Fibroblast of skin of left quadriceps (primary cell): ENCODE measurements at places on chromosomes 11 and 22.

GRCh38 chr11:44684859-44685281, 41.9 kb upstream of the TSPAN18 start:
- no peak for DNase-seq

- peak; percentile 52 for DNase-seq
Observed at GRCh38 chr11:75388386-75389275, 10.7 kb upstream of the RPS3 start.

- DNase-seq: peak; percentile 84
Observed at GRCh38 chr11:34302046-34302921, 55.5 kb downstream of the ABTB2 start.

- DNase-seq: no peak
Observed at GRCh38 chr11:35559949-35560348, 34.5 kb upstream of the PAMR1 start.

- DNase-seq: peak; percentile 76
Observed at GRCh38 chr11:12569499-12570425, 104.5 kb upstream of the TEAD1 start.

GRCh38 chr11:128757886-128758612, 64.2 kb downstream of the FLI1 start:
- DNase-seq: no peak

- DNase-seq: no peak
Observed at GRCh38 chr22:49152127-49152938, 675.3 kb downstream of the BRD1 start.

- DNase-seq: no peak
Observed at GRCh38 chr11:113623114-113623513, 83.0 kb downstream of the TMPRSS5 start.

DNA sequence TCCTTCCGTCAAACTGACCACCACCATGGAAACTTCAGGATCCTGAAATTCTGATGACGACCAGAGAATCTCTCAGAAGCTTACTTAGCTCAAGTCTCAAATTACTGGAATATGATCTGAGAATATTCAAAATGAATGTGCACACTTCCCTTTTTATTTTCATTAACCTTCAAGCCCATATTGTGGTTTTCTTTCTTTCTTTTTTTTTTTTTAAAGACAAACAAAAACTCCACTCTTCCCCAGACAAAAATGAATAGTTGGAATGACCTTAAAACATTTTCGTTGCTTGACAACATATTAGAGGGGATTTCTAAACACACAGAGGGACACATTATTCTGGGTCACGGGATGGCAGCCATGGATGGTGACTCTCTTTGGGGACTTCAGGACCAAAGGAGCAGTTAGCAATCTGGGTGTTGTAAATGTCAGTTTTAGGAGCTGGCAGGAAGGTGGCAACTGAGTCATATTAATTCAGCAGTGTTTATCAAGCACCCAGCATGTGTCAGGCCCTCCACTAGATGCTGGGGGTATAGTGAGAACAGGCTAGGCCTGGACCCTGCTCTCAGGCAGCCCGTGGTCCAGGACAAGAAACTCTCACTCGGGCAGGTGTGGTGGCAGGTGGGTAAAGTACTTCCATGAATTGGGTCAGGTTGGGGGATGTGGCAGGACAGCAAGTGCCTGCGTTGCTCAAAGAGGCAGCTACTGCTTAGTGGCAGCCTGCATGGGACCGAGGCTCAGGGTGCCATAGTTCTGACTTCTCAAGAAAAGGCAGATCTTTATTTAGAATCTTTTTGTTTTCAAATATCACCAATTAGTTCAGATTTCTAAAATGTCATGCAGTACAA, 126.1 kb downstream of the HIPK3 start:
- no peak for DNase-seq

DNA sequence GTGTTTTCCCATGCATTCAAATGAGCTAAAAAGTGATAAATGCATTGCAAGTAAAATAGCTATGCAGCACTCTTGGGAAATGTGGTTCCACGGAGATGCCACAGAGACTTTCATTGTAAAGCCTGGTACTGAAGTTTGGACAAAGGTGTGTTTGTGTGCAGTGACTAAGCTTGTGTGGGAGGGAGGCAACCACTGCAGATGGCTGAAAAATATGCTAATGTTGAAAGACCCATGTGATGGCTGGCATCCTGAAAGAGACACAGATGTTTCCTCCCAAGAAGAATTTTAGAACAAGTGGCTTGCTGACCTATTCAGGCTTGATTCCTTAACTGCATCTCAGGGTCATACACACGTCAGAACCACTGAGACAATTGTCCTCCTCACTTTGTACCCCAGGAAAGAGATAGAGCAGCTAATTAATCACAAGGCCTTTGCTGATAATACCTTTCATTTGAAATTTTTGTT, 73.8 kb downstream of the FAM76B start:
- DNase-seq: no peak

GRCh38 chr22:30572840-30573593, 1.4 kb downstream of the GAL3ST1 start:
- no peak for DNase-seq

GRCh38 chr11:108370990-108371389, 96.3 kb downstream of the C11orf65 start:
- DNase-seq: no peak

GRCh38 chr11:1346669-1347390, 37.4 kb upstream of the TOLLIP start:
- DNase-seq: no peak

- DNase-seq: no peak
Observed at GRCh38 chr22:20080776-20081654, 974 bp downstream of the DGCR8 start.

- no peak for DNase-seq
Observed at GRCh38 chr11:78414321-78415051, 3.1 kb downstream of the GAB2 start.

GRCh38 chr11:1450949-1451710, 35.4 kb downstream of the MOB2 start:
- no peak for DNase-seq

DNA sequence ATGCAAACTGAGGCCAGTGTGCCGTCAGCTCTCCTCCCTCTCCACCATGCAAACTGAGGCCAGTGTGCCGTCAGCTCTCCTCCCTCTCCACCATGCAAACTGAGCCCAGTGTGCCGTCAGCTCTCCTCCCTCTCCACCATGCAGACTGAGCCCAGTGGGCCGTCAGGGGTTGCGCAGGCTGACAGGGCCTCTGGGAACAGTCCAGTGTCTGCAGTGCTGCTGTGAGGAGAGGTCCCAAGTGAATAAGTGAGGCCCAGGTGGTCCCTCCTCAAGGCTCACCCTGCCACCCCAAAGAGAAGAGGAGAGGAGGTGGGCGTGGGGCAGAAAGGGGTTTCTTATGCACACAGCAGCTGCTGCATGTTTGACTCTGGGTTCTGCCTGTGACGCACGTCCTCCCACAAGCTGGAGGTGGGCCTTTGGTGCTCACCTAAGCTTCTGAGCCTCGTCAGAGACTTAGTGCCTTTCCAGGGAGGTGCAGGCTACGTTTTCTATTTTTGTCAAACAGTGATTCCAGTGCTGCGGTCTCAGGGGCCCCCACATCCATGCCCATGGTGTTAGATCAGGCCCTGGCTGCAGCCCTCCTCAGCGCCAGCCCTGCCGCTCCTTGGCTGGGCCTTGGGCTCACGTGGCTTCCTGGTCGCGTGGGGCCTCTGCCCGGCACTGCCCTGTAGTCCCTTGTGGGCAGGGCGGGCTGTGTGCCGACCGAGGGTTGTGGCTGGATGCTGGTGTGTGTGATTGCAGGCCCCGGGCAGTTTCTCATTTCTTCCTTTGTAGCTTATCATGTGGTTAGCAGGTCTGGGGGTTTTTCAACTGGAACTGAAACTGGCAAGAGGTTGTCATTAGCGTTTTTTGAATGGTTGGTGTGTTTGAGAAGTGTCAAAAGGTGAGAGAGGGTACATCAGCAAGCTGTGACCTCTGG, 7.1 kb downstream of the TPCN2 start:
- no peak for DNase-seq

DNA sequence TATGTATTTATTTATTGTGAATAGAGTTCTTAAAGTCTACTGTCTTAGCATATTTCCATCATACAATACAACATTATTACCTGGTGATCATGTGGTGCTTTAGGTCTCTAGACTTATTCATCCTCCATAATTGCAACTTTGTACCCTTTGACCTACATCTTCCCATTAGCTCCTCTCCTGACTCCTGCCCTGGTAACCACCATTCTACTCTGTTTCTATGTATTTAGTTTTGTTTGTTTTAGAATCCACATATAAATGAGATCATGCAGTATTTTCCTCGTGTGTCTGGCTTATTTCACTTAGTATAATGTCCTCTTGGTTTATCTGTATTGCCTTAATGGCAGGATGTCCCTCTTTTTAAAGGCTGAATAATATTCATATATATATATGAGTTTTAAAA, 22.7 kb downstream of the NCAM1 start:
- DNase-seq: no peak

GRCh38 chr22:27840436-27840835, 38.9 kb upstream of the MN1 start:
- no peak for DNase-seq

DNA sequence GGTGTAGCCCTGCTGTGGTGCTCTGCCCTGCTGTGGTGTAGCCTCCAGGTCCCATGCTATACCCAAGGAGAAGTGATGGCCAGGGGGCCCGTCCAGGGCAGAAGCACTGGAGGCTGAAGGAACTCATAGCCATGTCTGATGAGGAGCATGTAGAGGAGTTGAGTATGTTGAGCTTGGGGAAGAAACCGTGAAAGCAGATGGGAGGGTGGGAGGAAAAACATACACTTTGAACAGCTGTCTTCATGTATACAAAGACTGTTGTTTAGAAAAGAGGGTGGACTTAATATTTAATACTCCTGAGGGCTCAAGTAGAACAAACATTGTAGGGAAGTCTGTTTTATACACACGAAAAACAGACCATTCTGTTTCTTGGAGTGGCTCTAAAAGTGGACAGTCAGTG, 26.6 kb upstream of the TTC12 start:
- DNase-seq: no peak

DNA sequence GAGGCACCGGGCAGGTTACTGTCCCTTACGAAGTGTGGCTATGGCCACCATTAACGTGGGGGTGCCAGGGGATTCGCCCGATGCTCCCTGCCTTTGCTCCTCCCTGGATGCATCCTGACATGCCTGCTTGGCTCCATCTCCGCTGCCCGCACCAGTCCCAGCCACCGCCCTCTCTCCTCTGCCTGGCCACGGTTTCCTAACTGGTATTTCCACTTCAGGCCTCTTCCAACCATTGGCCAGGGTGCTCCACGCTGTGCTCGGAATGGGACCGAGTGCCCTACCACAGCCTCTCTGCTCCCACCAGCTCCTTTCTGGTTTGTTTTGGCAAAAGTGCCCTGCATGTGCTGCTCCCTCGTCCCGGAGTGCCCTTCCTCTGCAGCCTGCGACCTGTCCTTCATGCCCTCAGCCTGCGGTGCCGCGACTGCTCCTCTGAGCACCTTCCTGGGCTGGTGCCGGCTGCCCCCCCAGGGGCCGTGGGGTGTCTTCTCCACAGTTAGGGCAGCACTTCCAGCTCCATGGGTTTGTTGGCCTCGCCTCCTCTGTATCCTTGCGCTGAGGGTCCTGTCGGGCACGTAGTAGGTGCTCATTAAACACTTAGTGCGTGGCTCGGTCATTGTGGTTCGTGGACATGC, 12.6 kb upstream of the GRAMD4 start:
- DNase-seq: no peak

DNA sequence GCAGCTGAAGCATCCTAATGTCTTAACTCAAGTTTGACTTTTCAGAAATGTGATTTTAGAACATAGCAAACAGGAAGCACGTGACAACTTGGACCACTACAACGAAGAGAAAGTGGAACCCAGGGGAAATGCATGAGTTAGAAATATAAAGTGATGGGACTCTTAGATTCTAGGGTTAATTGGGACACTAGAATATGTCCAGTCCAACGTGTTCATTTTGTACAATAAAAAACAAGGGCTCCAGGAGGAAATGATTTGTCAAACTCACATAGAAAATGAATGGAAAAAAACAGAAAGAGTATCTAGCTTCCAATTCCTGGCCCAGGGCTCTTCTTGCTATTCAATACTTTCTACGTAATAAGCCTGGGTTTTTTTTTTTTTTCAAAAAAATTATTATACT, 30.7 kb downstream of the TIMP3 start:
- DNase-seq: no peak

- no peak for DNase-seq
Observed at GRCh38 chr22:39567135-39567946, 3.2 kb upstream of the CACNA1I start.

DNA sequence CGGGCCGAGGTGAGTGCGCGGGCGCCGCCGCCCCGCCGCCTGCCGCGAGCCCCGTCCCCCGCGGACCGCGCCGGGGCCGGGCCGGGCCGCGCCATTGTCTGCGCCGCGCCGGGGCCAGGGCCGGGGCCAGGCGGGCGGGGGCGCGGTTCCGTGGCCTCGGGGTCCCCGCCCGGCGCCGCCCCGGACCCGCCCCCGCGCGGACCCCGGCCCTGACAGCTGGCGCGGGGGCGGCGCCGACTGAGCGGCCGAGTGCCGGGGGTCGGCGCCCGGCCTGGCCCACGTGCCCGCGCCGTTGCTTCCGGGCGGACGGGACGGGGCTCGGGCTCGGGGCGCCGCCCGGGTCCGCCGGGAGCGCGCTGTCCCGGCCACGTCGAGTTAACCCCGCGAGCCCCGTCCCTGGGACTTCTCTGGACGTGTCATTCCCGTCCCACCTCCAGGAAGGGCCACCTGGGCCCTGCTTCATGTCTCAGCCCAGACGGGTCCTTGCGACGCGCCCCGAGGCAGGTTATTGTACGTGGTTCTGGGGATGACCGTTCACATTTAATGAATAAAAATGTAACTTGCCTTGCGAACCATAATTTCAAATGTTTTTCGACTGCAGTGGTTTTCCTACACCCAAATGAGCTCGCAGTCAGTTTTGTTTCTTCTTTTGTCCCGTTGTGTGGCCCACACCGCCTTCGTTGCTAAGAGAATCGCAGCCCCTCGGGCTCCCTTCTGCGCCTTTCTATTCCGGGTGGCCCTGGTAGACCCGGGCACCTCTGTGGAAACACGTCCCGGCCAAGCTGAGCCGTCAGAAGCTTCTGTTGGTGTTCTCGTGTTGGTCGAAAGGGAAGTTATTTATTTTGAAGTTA, 562 bp downstream of the ZBED4 start:
- no peak for DNase-seq

- DNase-seq: no peak
Observed at GRCh38 chr11:125451400-125452124, 44.5 kb downstream of the FEZ1 start.

DNA sequence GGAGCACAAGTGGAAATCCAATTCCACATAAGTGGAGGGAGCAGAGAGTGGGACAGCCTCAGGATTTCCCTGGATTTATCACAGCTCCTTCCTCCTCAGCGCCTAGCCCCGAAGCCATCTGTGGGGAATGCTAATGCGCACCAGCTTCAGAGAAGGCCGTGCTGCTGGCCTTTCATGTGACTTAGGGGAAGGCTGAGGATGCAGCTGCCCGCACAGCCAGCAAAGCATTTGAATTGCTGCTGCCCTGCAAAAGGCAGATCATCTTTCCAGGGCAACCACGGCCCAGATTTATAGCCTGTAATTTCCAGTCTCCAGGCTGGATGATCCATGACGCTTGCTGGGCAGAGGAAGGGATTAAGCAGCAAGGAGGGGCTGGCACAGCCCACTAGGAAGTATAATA, 29.9 kb downstream of the SYN3 start:
- no peak for DNase-seq

DNA sequence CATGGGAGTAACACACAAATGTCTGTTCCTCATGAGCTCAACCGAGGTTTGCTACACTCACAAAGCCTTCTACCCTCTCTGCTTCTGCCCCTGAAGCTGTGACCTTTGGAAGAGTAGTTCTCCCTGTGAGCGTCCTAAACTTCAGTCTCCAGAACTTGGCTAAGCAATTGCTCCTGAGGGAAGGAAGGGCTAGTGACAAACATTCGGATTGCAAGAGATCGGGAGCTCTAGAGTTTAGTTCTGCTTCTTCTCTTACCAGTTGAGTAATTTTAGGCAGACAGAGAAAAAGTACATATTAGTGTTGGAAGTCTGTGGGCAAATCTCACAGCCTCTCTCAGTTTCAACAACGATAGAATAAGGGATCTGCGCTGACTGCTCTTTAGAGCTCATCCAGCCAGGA, 27.3 kb upstream of the ELF5 start:
- no peak for DNase-seq
